ENCODE measurements at places on chromosomes 7 and 10.

DNA sequence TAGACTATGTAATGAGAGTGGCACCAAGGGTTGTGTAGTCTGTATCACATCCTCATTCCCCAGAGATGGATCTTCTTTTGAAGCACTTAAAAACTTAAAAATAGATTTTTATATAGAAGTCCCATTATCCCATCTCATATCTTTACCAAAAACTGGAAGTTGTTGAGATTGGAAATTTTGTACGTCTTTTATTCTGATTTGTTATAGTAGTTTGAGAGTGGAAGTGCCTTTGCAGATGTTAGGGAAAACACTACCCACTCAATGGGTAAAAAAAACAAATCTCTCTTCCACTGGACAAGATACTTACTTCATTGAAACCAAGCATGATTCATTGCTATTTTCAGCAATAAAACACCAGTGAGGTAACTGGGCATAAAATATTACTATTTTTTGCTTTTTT, 184.4 kb downstream of the MACC1 start:
- no peak for DNase-seq

DNA sequence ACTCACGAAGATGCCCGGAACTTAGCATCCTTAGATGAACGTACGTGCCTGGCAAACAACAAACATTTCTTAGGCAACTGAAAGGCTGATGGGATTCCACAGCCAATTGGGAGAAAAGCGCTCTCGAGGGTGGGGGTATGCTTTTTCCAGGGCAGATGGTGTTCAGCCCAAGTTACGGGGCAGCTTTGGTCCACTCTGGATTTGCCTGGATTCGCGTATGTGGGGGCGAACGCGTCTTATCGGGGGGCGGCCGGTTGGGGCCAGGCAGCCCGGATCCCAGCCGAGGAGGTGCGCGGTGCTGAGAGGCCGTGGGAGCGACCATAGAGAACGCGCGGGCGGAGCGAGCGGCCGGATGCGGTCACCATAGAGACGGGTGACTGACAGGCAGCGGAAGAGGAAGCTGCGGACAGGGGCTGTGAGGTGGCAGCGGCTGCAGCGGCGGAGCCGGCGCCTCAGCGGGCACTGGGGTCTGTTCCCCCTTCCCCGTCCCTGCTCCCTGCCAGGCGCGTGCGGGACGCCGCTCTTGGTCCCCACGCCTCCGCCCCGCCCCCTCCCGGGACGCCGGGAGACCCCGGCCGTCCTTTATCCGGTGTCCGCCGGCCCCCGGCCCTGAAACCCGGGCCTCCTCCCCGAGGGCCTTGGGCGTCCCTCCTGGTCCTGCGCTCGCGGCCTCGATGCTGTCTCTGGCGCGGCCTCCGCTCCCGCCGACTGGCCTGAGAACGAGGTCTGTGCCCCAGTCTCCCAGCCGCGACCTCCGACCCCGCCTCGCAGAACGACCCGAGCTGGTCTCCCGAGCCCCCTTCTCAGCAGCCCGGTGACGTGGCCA, at the start of gene CHPF2:
Gene CHPF2, plus strand, starts transcription at position 393 of the 826 bp plus-strand sequence. CDS start 1,529 bp downstream, outside the sequence.
- DNase-seq = peak; percentile 87

- DNase-seq = no peak
These were observed 57.5 kb downstream of the AGMO start for GRCh38 chr7:15504351-15504750.

- no peak for DNase-seq
These were observed 39.4 kb upstream of the SH2D4B start for GRCh38 chr10:80498078-80498832.

DNA sequence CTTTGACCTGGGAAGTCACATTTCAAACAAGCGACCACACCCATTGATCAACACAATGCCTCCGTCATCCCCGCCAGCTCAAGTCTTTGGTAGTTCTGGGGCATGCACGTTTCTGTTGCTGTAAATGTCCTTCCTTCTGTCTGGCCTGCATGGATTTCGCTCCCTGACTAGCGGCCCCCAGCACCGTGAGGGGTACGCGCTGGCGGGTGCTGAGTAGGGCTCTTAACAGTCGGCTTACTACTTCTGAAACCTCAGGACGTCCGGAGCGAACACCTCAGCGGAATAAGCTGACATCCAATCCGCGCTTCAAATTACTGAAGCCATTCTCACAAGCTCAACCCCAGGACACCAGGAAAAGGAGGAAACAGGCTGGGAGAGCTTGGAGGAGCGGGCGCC, 505 bp downstream of the NUDCD3 start:
- no peak for DNase-seq

GRCh38 chr10:91034042-91034441, 113.2 kb upstream of the ANKRD1 start:
- DNase-seq = no peak

GRCh38 chr10:93771354-93771753, 13.6 kb downstream of the LGI1 start:
- no peak for DNase-seq

Data from globus pallidus (tissue), 1 donor.